Kidney (tissue), 22 donors: ENCODE measurements at places on chromosomes 3 and 15. TPM values are rescaled to one million over a fixed set of nuclear protein-coding genes. Genes with fewer than 3 reads are reported as not detected.

The KBTBD13 gene
- not detected for polyA plus RNA-seq

The CLDN16 gene
- 28.4 TPM for polyA plus RNA-seq

The CDHR4 gene
- not detected for polyA plus RNA-seq

The CXCR6 gene
- 0.39 TPM for polyA plus RNA-seq

The CELF6 gene
- polyA plus RNA-seq = 3.8 TPM

The CSK gene
- 18.9 TPM for polyA plus RNA-seq

The ARNT2 gene
- polyA plus RNA-seq = 12.2 TPM

DNA sequence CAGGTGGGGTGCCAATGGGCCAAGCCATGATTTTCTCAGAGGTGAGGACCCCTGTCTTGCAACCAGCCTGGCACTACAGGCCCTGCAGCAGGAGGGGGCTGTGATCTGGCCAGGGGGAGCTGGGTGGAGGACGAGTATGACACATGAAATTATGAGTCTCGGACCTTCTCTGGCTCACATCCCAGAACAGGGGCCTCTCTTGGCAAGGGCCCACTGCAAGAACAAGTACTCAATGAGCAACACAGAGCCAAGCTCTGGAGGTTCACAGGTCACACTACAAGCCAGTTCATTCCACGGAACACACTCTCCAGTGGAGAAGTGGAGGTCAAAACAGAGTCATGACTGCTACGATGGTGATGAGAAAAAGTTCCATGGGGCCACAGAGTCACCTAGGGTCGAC, 28.3 kb downstream of the CCDC32 start:
- peak; percentile 62 for DNase-seq

GRCh38 chr3:38229036-38229435, 36.6 kb upstream of the SLC22A13 start:
- no peak for DNase-seq

GRCh38 chr15:74226761-74227540, 9.2 kb upstream of the CCDC33 start:
- no peak for DNase-seq

DNA sequence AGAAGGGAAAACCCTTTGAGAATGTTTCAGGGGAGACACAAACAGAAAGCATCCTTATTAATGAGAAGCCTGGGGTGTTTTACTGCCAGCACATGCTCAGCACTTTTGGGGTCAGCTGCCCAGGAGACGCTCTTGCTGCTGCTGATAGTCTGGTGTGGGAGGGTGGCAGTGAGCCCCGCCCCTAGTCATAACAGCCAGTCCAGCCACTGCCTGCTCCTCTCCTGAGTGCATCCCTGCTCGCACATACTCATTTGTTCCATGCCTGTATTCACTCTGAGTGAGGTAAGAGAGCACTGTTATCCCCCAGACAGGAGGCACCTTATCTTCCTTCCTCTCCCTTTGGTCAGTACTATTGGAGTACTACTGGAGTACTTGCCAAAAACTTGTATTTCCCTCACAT, 101.3 kb downstream of the ETFA start:
- DNase-seq = no peak

DNA sequence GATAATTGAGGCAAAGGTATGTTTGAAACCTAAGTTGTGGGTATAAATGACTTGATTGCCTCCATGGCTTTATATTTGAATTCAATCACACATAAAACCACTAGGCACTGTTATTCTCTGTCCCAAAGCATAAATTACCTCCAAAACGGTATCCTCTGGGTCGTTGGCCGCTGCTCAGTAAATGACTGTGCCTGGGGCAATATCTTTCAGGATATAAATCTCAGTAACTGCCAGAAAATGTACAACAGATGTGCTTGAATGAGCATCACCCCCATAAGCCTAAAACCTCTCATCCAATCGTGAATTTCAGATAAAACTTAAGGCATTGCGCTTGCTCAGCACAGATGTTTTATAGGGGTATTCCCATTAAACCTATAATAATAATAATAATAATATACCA, 19.0 kb upstream of the C3orf49 start:
- DNase-seq = no peak

DNA sequence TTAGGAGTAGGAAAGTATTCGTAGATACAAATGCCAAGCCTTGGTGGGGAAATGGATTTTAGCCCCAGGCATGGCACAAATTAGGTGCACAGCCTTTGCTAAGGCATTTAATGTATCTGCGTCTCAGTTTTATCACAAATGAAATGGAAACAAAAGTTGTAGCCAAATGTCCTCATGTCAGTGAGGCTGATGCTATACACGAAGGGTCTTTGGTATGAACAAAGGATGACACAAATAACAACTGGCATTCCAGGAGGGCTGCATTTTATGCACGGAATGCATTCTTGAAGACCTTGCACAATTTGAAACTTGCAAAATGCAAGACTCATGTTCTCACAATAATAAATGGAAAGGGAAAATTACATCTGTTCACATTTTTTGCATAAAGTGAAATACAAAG, 181.9 kb downstream of the SV2B start:
- no peak for DNase-seq
